ENCODE measurements at places on chromosomes 7 and 10.

- no peak for DNase-seq
These were observed 639.2 kb upstream of the POT1 start for GRCh38 chr7:125568799-125569198.

GRCh38 chr7:48140001-48140681, 31.1 kb upstream of the ABCA13 start:
- no peak for DNase-seq

- DNase-seq, result no peak
These were observed 3.5 kb upstream of the KCNH2 start for GRCh38 chr7:150981644-150982043.

DNA sequence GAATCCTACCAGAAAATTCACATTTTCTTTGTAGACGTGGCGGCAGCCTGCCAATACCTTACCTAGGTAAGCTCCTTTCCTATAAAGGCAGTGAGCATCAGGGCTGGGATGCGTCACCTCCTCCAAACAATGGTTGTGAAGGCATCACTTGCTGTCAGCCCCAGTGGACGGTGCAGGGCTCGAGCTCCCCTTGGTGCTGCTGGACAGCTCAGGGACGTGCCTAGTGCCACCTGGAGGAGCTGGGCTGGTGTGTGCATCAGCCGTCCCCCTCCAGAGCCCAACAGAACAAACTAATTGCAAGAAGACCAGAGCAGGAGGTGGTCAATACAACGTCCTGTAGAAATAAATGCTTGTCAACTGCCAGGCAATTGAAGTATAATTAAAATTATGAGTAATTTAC, 517.5 kb upstream of the FOXK1 start:
- no peak for DNase-seq

- peak; percentile 15 for DNase-seq
These were observed 32.5 kb upstream of the KNDC1 start for GRCh38 chr10:133127291-133128125.

GRCh38 chr10:23294638-23295247, 49.9 kb downstream of the C10orf67 start:
- DNase-seq, result no peak

- DNase-seq, result no peak
These were observed 24.8 kb upstream of the ZNF800 start for GRCh38 chr7:127417346-127417745.

Measured in activated naive CD4-positive, alpha-beta T cell treated with Interleukin-2 at 50 U/mL for 16 hours (primary cell).